CD4-positive, alpha-beta T cell treated with Interleukin-21 for 1 hour (primary cell): ENCODE measurements at places on chromosomes 7 and 10.

DNA sequence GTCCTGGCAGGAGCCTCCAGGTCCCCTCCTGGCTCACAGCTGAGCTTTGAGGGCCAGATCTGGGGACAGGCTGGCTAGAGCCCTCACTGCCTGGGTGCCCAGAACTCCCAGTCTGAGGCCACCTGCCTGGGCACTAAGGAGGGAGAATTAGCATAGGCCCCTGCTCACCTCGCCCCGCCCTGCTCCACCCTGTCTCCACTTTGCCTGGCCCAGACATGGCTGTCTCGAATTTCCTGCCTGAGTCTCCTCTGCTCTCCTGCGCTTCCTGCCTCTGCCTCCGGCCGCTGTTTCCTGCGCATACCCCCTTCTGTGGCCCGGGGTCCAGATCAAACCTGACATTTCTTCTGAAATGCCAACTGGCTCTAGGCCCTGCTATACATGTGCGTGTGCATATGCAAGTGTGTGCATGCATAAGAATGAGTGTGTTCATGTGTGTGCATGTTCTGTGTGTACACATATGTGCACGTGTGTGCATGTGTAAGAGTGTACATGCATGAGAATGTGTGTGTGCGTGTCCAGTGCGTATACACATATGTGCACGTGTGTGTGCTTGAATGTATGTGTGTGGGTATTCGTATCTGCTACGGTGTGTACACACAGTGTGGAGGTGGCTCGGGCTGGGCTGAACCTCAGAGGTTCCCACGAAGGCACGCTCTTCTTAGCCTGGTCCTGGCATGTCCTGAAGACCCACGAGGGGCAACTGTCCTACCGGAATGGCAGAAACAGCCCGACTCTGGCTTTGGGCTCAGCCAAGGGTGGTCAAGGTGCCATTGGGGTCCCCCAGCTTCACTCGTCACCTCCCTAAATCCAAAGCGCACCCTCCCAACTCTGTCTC is 64.9 kb downstream of the MYL10 start:
- DNase-seq, result no peak

GRCh38 chr10:15856328-15857015 is 3.8 kb downstream of the MINDY3 start:
- no peak for DNase-seq

GRCh38 chr10:77507291-77507880 is 130.2 kb downstream of the KCNMA1 start:
- no peak for DNase-seq

DNA sequence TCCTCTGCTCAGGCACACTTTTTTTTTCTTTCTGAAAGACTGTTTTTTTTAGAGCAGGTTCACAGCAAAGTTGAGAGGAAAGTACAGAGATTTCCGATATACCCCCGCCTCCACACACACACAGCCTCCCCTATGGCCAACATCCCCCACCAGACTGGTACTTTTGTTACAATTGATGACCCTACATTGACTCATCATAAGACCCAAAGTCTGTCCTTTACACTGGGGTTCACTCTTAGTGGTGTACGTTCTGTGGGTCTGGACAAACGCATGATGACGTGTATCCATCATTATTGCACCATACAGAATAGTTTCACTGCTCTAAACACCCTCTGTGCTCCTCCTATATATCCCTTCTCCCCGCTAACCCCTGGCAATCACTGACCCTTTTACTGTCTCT is 107.7 kb downstream of the RBM20 start:
- no peak for DNase-seq

- DNase-seq, result no peak
Observed at GRCh38 chr10:95319239-95319638, 28.4 kb upstream of the PDLIM1 start.

DNA sequence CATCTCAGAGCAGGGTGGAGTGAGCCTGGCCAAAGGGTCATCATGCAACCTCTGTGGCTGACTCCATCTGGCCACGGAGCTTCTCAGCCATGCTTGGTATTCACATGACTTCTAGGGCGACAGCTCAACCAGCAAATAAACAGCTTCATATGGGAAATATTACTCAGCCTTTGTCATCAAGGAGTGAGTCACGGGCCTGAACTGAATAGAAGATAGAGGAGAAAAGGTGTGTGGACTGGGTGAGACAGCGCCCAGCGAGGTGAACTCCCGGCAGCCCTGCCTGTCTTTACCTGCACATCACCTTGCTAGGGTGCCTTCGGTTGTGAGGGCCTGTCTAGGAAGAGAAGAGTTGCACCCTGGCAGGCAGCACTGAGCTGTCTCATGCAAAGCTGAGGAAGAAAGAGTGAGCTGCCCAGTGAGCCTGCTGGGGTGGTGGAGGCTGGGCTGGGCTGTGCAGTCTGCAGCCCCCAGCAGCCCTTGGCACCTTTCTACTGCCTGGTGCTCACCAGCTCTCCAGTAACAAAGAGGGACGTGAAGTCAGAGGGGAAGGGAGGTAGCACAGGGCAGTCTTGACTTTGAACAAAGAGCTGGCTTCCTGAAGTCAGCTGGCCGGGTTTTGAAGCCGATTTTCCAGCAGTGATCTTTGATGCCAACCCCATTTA is 114.2 kb downstream of the EGFR start:
- no peak for DNase-seq

DNA sequence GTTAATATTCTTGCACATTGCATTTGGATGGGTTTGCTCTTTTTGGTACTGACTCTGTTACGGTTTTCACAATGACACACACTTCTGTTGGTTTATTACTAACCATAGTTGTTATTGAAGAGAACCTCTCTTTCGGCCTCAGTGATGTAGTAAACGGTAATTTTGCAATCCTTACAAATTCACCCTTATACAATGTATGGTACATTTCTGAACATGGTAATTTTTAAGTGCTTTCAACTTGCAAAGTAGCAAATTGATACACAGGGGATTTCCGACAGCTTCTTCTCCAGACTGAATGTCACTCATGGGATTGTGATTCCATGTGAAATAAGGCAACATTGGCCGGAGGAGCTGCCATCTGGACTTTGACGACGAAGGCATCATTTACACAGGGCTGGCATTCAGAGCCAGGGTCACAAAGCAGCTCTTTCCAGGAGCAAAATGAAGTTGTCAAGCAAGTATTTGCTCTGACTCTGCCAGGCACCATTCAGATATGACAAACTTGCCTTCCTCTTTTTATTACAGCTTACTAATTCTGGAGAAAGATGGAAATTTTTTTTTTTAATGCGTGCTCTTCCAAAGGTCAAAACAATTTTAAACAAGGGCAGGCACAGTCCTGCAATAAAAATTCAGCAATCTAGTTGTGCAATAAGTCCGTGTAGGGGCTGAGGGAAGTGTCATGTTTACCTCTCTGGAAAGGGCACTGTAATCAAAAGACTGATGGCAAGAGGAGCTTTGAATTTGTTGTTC is 711.5 kb upstream of the C7orf33 start:
- no peak for DNase-seq

GRCh38 chr10:110401401-110402076 is 96.2 kb upstream of the DUSP5 start:
- no peak for DNase-seq

DNA sequence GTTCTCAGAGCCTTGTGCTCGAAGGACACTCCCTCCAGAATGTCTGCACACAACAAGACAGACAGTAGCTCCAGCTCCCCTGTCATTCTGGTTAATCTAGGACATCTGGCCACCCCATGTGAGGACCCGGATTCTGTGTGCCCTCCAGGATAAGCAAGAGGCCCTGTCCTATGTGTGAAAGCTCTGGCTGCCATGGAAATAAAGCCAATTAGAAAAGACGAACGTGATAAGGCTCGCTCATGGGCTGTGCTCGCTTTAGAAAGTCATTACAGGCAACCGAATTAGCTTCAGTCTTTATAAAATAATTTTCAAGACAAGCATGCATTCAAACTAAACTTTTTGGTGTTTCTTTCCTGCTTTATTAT is 263.4 kb downstream of the INHBA start:
- DNase-seq, result no peak

DNA sequence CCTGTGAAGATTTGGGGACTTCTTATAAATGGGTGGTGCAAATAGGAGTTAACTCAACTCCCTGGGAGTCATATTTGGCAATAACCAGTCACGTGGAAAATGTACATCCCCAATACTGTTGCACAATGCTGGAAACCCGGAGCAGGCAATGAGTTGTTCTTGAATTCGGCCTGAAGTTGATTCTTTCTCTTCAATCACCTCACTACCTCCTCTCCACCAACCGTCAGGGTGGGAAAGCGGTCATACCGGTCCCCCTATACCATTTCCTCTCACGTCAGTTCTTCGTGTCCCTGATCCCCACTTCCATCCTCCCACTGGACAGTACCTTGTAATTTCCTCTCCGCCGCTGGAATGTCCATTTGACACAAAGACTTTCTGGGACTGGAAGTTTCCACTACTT is 2.8 kb downstream of the GIMAP5 start:
- no peak for DNase-seq

DNA sequence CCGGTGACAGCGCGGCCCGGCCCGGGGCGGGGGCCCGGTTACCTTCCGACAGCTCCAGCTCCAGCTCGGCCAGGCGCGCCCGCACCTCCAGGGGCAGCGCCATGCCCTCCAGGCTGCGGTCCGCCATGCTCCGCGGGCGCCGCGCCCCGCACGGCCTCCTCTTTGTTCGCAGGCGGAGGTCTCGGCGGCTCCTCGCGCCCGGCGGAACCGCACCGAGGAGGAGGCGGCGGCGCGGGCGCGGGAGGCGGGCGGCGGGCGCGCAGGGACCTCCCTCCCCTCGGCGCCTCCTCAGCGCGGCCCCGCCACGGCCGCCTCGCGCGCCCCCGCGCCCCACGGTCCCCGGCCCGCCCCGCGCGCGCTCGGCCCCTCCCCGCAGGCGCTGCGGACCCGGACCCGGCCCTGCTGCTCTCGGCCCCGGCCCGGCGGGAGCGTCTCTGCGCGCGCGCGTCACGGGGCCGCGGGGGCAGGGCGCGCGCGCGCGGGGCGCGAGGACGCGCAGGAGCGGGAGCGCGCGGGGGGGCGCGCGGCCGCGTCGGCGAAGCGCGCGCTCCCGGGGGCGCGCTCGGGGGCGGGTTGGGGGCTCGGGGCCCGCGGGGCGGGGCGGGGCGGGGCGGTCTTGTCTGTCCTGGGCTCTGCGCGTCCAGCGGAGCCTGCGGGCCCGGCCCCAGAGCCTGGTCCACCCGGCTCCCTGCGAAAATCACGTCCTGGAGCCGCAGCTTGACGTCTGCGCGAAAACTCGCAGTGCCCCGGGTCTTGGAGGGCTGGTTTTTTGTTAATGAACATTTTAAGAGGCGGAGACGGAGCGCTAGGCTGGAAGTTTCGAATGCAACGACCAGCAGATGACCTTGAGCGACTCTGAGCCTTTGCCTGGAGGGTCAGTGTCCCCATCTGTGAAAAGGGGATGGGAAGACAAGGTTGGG is at the start of gene DIP2C:
DIP2C (minus strand) TSS at position 217 of the 920 bp plus-strand sequence; CDS start at position 127, 90 bp downstream.
- DNase-seq, result no peak

- DNase-seq, result peak; percentile 42
Observed at GRCh38 chr10:15167411-15168290, 842 bp downstream of the NMT2 start.

DNA sequence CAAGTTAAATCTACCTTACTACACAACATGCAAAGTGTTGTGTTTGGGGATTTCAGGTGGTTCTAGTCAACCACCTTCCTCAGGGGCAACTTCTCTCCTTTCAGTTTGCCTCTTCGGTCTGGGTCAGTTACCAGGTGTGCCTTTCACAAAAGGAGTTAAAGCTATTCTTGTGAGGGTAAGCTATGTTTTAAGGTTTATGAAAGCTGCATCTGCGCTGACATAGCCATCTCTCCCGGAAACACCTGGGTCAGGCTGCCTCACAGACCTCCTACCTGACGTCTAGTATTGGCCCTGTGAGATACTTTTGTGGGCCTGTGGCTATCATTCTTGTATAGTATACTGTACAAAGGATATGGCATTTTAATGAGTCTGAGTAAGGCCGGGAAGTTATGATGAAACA is 67.7 kb upstream of the ITGA8 start:
- DNase-seq, result no peak

DNA sequence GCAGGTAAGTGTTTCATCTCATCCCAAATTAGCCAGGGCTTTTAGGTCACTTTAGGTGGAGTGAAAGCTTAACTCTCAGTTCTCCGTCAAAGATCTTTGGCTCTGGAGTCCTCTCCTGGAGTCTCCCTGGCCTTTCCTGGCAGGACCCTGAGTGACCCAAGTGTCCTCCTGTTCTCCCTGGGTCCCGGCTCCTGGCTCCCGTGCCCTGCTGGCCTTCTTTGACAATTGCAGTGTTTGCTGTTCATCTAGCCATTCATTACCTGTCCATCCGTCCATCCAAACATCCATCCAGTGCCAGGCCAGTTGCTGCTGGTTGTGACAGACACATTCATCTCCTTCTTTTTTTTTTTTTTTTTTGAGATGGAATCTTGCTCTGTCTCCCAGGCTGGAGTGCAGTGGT is 6.2 kb upstream of the TPST1 start:
- DNase-seq, result no peak

GRCh38 chr10:127129104-127129503 is 67.3 kb downstream of the INSYN2A start:
- no peak for DNase-seq

- peak; percentile 38 for DNase-seq
Observed at GRCh38 chr10:69716711-69717560, 84.8 kb upstream of the COL13A1 start.

DNA sequence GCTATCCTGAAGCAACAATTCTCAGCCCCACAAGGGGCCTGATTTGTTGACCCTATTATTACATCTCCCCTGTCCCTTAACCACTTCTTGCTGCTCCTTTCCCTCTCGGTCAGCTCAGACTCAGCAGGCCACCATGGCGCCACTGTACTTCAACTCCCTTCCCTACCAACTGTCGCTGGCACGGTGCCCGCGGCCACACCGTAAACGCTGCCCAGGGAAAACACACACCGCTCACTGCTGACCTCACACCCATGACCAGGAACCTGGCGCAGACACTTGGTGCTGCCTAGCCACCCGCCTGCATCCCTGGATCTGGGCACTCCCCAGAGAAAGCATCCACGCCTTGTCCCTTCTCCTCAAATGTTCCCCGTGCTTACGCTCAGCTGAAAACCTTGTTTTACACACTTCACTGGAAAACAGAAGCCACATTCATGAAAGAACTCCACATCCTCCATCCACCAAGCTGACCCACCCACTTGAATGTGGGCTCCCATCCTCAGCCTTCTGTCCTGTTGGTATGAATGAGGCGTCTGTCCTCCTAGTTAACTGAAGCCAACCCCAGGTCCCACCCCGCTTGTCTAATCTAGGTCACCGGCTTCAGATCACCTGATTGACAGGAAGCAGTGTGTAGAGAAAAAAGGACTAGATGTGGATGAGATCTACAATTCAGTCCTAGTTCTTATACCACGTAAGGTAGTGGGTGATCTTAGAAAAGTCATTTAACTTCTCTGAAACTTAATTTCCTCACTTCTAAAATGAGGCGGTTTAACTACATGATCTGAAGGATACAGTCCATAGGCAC is 28.5 kb upstream of the CRYGN start:
- DNase-seq, result peak; percentile 17

DNA sequence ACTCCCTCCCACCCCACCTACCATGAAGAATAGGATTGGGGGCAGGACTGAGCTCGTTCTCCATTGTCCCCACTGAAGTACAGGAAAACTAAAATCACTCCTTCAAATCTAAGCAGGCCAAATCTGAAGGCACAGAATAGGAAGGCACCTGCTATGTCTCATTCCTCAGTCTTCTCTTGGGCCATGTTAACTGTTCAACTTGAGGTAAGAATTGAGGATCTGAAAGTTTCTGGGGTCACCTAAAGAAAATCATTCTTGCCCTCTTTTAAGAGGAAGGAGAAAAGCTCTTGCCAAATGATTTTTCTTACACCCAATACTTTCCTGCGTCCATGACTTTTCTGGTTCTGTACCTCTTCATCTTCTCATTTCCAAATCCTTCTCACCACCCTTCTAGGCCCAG is 4.9 kb downstream of the CPN1 start:
- no peak for DNase-seq

GRCh38 chr10:97888641-97889262 is 39.1 kb downstream of the GOLGA7B start:
- no peak for DNase-seq

- DNase-seq, result peak; percentile 25
Observed at GRCh38 chr7:97116308-97116707, 1.2 kb upstream of the SDHAF3 start.
